ENCODE measurements at places on chromosomes 7 and 10.

DNA sequence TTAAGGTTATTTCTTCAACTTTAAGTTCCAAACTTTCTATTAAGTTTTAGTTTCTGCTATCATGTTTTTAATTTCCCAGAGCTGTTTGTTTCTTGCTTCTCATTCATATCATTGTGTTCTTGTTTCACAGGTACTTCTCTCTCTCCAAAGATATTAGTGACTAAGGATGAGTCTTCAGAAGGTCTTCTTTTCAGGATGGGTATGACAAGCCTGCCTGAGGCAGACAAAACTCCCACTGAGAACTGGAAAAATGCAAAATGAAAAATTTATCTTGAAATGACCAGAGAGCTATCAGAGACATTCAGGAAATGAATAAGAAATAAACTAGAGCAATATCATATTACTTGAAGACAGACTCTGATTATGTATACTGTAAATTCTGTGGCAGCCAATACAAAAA is 110.8 kb upstream of the EGFR start:
- DNase-seq: no peak

DNA sequence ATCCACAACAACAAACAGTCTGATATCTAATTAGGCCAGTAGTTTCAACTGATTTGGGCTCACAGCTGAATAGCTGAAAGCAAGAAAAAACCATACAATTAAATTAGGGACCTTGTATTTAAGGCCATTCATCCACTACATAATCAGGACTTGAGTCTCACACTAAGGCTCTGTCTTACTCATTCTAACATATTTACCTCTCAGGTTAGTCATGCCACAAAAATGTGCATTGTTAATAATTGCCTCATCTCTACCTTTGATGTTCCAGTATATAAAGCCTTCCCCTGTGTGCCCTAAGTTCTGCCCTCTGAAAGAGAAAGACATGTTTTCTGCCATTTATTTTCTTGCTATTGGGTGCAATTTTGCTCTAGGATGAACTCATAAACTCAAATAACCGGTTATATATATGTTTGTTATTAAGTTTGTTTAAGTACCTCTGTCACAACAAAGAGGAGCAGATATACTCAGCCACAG is 5.3 kb upstream of the C1GALT1 start:
- no peak for DNase-seq

- DNase-seq: no peak
Measured at GRCh38 chr7:118449797-118450567, 225.5 kb downstream of the ANKRD7 start.

GRCh38 chr10:11610826-11611247 is 613 bp downstream of the USP6NL start:
- peak; percentile 61 for DNase-seq

DNA sequence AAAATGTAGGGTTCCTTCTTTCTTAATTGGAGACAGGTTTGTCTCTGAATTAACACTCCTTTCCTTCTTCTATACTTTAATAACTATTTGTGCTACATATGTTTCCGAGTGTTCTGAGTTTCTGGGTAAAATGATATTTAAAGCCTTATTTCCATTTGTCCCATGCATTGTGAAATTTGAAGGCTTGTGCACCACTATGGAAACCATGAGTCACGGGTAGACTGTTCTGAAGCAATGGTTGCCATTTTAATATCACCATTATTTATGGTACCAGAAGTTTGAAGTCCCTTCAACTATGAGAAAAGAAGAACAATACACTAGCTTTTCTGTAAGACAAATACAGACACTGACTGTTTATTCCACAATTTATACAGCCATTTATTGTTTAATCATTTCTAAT is 44.7 kb upstream of the ZEB1 start:
- DNase-seq: no peak

DNA sequence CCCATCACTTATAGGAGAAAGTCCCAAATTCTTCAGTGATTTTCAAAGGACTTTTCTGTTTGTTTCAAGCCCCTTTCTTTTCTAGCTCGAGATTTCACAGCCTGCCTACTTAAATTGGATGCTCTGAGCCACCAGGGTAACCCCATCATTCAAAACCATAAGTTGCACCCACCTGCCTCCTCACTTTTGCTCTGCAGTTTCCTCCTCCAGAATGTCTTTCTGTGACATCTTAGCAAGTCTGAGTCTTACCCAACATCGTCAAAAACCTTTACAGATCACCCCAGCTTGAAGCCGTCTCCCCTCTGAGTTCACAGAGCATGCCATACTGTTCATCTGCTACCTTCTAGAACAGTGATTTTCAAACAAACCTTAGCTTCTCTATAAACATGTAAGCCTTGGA is 64.3 kb upstream of the CACNB2 start:
- DNase-seq: no peak

DNA sequence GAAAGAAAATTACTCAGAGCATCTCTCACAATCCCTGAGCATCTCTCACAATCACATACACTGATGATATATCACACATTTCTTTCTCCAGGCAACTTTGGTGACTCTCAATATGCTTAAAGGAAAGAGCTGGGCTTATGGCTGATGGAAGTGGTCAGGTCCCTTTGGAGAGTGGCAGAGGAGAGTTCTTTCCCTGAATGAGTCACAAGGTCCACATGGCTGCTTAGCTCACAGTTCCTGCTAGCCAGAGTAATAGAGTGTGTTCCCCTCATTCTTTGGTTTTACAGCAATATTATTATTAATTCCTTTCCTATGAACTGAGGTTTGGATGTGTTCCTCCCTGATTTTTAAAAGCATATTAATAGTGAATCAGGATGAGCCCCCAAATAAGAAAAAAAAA is 287.4 kb downstream of the C7orf25 start:
- no peak for DNase-seq

DNA sequence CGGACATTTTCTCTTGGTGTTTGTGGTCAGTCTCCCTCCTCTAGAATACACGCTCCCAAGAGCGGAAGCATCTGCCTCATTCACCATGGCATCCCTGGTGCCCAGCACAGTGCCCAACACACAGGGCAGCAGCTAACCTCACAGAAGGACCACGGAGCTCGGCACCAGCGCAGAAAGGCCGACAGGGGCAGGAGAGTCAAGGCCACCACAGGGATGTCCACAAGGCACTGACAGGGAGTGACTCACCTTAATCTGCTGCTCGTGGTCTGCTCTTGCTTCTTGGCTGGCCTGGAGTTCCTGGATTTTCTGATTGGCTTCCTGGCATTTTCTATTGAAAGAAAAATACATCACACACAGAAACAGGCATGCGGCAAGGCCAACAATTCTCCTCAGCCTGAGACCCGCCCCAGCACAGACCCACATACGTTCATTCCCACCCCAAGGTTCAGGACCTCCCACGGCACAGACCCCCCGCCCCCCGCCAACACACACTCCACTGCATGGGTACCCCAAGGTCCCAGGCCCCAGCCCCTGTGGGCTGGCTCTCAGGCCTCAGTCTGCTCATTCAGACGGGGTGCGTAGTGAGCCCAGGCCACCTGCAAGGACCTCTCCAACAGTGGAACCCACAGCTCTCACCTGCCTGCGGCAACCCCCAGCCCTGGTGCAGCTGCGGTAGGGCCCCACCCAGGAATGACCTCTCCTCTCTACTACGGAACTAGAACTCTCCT is 14.9 kb downstream of the MAD1L1 start:
- no peak for DNase-seq

- no peak for DNase-seq
Measured at GRCh38 chr7:19390795-19391194, 245.6 kb upstream of the FERD3L start.

GRCh38 chr7:12074889-12075288 is 136.2 kb upstream of the TMEM106B start:
- DNase-seq: no peak

- DNase-seq: no peak
Measured at GRCh38 chr10:130960531-130960930, 351.0 kb downstream of the TCERG1L start.

GRCh38 chr7:127332880-127333279 is 59.6 kb downstream of the ZNF800 start:
- no peak for DNase-seq

- DNase-seq: no peak
Measured at GRCh38 chr7:1649751-1650326, 20.2 kb upstream of the ELFN1 start.

GRCh38 chr7:112089551-112089950 is 116.6 kb downstream of the DOCK4 start:
- no peak for DNase-seq

GRCh38 chr10:86246279-86246940 is 120.2 kb downstream of the GRID1 start:
- no peak for DNase-seq

DNA sequence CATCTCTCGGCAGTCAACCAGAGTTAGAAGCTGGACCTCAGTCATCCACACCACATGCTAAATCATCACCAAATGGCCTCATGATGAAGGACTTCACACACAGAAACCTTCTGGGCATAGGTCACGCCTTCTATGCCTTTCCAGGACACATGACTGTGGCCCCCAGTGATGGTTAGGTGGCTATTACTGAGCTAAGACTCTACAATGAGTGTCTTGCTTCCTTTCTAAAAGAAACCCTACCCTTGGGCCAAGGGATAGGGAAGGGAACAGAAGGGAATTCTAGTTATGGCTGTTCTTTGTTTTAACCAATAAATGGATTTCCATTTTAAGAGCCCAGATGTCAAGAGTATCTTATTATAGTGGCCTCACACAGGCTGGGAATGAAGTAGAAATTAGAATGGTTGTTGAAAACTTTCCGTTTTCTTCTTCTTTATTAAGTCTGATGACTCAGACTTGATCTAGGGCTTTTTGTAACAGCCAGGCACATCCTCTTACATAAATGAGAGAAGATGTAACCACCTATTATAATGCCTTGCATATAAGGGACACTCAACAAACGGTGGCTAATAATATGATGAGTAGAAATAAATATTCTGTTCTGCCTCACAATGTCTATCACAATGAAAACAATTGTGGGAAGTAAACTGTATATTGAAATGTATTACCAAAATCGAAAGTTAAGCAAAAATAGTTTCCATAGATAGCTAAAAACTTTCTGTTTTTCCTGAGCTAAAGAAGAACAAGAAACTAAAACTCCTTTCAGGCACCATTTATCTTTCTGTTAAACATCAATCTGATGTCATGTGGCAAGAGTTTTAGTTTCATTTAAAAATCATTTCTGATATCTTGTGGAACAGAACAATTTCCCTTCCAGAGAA is 62.5 kb upstream of the TOMM7 start:
- peak; percentile 61 for DNase-seq

DNA sequence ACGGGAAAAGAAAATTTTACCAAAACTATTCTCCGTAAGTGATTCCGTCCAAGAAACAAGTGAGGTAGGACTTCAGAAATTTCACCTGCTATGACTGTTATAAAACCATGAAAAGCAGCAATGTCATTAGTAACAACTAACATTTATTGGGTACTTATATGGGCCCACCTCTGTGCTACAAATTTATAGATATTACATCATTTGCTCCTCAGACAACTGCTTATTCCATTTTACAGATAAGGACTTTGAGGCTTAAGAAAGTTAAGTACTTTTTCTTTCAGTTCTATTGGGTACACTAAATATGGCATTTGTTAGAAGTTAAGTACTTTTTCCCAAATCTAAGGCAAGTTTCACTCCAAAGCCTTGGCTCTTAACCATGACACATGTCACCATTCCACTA is 36.3 kb downstream of the HACD1 start:
- DNase-seq: no peak

- no peak for DNase-seq
Measured at GRCh38 chr7:17646253-17646956, 293.9 kb downstream of the SNX13 start.

DNA sequence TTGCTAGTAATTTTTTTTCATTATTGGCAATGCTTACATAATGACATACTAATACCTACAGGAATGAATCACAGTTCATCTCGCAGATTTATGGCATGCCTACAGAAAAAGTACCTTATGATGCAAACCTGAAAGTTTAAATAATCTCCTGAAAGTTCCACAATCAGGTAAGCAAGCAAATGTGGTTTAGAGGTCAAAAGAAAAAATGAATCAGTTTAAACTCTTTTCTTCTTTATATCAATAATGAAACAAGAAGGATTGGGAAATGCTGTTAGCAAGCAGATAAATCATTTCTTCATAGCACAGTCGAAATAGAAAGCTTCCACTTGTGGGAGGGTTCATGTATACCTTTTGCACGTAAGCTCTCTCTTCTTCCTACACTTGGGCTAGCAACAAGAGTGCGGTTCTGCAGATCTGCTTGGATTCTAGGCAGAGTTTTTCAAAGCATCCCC is 53.7 kb upstream of the MTPN start:
- DNase-seq: peak; percentile 64

- no peak for DNase-seq
Measured at GRCh38 chr10:55220975-55221374, 419.9 kb upstream of the PCDH15 start.

DNA sequence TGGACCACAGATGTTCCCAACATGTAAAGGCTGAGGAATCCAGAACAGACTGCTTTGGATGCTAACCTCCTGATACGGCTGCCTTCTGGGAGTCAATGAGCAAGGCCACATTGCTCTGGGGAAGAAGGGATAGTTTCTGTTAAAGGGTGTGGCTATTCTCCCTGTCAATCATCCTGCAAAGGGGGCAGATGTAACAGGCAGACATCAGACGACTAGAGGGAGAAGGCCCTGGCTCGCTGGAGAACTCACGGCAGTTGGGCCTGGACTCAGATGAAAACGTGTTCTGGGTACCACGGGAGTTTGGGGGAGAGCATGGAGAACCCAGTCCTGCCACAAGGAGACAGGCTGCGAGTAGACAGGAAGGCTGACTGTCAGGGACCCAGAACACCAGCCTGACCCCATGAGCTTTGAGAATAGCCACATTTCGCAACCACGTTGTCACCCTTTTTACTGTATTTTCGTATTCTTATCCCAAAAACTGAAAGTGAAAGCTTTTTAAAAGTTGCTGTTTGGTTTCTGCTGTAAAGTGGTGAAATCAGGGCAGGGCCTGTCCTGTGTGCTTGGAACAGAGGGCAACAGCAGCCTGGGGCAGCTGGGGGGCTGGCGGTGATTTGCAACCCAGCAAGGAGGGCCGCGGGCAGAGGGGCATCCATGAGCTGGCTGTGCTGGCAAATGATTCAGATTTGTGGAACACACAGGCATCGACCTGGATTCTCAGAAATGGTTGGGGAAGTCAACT is 95.3 kb downstream of the MYOF start:
- DNase-seq: peak; percentile 11

DNA sequence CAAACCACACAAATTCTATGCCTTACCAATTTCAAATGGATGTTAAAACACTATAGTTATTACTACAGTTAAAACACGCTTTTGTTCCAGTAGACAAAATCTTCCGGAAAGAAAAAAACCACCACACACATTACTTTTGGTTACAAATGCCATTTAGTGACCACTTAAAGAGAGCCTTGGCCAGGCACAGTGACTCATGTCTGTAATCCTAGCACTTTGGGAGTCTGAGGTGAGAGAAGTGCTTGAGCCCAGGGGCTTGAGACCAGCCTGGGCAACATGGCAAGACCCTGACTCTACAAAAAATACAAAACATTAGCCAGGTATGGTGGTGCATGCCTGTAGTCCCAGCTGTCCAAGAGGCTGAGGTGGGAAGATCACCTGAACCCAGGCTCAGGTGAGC is 7.2 kb downstream of the TNPO3 start:
- no peak for DNase-seq

Measured in GM12865 (cell line).